ENCODE measurements at places on chromosomes 7 and 10. TPM values are rescaled to one million over a fixed set of nuclear protein-coding genes. Genes with fewer than 3 reads are reported as not detected.

- no peak overlapping the region for H3K27ac ChIP-seq
- H3K36me3 ChIP-seq, result no peaks in the 10 kb centered on the region
- no peaks in the 10 kb centered on the region for H3K27me3 ChIP-seq
- no peak for DNase-seq
- H3K4me3 ChIP-seq, result no peak overlapping the region
Measured at GRCh38 chr10:31028081-31028480, 3.6 kb downstream of the ZNF438 start.

DNA sequence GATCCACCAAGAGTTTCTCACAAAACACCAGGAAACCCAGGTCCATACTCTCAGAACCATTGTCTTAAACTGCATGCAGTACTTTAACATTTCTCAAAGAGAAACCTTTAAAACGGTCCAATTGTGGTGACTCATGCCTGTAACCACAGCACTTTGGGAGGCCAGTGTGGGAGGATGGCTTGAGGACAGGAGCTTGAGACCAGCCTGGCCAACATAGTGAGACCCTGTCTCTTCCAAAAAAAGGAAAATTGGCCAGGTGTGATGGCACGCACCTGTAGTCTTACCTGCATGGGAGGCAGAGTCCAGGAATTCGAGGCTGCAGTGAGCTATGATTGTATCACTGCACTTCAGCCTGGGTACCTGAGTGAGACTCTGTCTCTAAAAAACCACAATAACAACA, 97.5 kb upstream of the OIT3 start:
- H3K4me3 ChIP-seq, result no peak overlapping the region
- no peaks in the 10 kb centered on the region for H3K36me3 ChIP-seq
- no peak overlapping the region for H3K27ac ChIP-seq
- DNase-seq, result no peak
- no peaks in the 10 kb centered on the region for H3K27me3 ChIP-seq

BLNK gene
- not detected for polyA plus RNA-seq

RPEL1 gene
- 0.11 TPM for polyA plus RNA-seq

DNA sequence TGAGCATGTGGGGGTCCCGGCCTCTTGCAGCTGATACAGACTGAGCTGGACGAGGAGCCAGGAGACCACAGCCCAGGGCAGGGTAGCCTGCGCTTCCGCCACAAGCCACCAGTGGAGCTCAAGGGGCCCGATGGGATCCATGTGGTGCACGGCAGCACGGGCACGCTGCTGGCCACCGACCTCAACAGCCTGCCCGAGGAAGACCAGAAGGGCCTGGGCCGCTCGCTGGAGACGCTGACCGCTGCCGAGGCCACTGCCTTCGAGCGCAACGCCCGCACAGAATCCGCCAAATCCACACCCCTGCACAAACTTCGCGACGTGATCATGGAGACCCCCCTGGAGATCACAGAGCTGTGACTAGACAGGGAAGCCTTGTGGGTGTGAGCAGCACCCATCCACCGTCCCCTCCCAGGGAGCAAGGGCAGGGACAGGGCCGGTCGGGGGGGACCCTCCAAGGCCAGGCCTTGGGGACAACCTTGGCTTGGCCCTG, 36.1 kb downstream of the PSAP start:
- no peaks in the 10 kb centered on the region for H3K4me1 ChIP-seq
- no peak for DNase-seq
- peaks cover 41% of the 10 kb centered on the region for H3K36me3 ChIP-seq
- H3K4me3 ChIP-seq, result no peak overlapping the region
- no peak overlapping the region for H3K27ac ChIP-seq

- H3K4me1 ChIP-seq, result no peaks in the 10 kb centered on the region
- no peak for DNase-seq
- no peak overlapping the region for H3K4me3 ChIP-seq
- H3K27me3 ChIP-seq, result no peaks in the 10 kb centered on the region
Measured at GRCh38 chr7:25795824-25796235, 356.2 kb upstream of the NFE2L3 start.

DNA sequence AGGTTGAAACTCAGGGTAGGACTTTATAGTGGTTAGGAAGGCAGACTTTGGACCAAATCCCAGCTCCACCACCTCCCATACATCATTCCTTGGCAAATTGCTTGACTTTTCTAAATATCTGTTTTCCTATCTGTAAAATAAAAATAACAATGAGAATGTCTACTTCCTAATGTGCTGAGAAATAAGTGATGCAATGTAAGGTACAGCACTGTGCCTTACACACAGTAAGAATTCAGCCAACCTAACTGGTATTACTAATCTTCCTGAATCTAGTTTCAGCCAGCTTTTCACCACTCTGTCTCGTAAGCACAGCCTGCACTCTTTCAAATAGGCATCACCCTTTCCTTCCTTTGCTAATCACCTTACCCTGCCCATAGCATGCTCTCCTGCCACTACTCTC, 9.7 kb downstream of the PRLHR start:
- H3K27ac ChIP-seq, result no peak overlapping the region
- no peaks in the 10 kb centered on the region for H3K27me3 ChIP-seq
- H3K36me3 ChIP-seq, result no peaks in the 10 kb centered on the region
- H3K4me3 ChIP-seq, result no peak overlapping the region
- DNase-seq, result no peak

- no peaks in the 10 kb centered on the region for H3K27me3 ChIP-seq
- H3K27ac ChIP-seq, result no peak overlapping the region
- DNase-seq, result no peak
Measured at GRCh38 chr10:109405338-109405737, 518.0 kb downstream of the XPNPEP1 start.

CRHR2 gene
- polyA plus RNA-seq, result not detected

DNA sequence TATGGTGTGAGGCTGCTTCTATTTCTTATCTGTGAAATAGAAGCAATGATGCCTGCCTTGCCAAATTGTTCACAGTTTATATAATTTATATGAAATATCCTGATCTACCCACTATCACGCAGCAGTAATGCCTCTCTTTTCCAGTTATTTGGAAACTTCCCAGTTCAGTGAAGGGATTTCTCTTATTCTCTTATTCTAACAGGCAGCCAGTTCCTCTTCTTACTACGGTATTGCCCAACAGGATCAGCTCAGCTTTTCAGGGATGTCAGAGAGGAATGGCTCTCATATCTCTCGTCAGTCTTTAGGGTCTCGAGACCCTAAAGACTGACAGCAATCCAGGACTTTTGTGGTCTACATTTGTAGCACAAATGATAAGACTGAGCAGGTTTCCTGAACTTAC, 215.6 kb downstream of the CREB5 start:
- no peak overlapping the region for H3K4me3 ChIP-seq
- DNase-seq, result no peak
- no peaks in the 10 kb centered on the region for H3K36me3 ChIP-seq
- peaks cover 12% of the 10 kb centered on the region for H3K4me1 ChIP-seq
- no peak overlapping the region for H3K27ac ChIP-seq

GRCh38 chr10:69872323-69872722, 70.6 kb downstream of the COL13A1 start:
- H3K4me1 ChIP-seq, result peaks cover 41% of the 10 kb centered on the region
- DNase-seq, result no peak
- no peak overlapping the region for H3K27ac ChIP-seq
- H3K36me3 ChIP-seq, result no peaks in the 10 kb centered on the region

TEX47 gene
- polyA plus RNA-seq, result not detected

DNA sequence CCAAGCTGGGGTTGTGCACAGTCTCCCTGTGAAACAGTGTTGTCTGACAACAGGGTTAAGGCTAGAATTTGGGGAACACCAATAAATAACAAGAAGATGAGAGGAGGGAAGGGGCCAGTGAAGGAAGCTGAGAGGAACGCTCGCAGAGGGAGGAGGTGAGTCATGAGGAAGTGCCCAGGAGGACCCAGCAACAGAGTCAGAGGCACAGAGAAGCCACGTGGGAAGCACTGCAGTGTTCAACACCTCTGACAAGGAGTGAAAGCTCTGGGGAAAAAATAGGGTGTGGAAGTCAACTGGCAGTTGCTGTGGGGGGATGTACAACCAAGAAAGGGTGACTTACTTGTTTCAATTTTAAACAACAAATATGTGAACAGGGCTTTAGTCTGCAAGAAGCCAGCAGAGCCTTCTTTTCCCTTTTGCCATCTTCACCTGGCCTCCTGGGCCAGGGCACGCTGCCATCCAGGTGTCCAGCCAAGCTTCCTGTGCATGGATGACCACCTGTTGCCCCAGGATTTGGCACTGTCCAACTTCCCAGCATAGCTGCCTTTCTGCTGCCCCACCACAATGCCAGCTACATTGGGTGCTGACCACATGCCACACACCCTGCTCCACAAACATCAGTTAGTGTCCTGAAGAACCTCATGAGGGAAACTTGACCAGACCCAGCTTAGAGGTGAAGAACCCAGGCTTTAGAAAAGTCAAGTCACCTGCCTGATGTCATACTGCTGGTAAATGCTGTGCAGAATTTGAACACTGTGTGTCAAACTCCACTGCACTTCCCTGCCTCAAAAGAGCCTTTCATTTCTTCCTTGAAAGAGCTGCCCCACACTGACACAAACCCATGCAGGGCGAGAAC, 69.6 kb downstream of the ATXN7L1 start:
- H3K27me3 ChIP-seq, result no peaks in the 10 kb centered on the region
- H3K36me3 ChIP-seq, result no peaks in the 10 kb centered on the region
- H3K27ac ChIP-seq, result no peak overlapping the region
- DNase-seq, result peak; percentile 64
- H3K4me1 ChIP-seq, result peaks cover 26% of the 10 kb centered on the region
- H3K4me3 ChIP-seq, result no peak overlapping the region

HOXA1 gene
- 1.5 TPM for polyA plus RNA-seq

ZNF853 gene
- 0.49 TPM for polyA plus RNA-seq
